ENCODE measurements at places on chromosomes 16 and 17.

DNA sequence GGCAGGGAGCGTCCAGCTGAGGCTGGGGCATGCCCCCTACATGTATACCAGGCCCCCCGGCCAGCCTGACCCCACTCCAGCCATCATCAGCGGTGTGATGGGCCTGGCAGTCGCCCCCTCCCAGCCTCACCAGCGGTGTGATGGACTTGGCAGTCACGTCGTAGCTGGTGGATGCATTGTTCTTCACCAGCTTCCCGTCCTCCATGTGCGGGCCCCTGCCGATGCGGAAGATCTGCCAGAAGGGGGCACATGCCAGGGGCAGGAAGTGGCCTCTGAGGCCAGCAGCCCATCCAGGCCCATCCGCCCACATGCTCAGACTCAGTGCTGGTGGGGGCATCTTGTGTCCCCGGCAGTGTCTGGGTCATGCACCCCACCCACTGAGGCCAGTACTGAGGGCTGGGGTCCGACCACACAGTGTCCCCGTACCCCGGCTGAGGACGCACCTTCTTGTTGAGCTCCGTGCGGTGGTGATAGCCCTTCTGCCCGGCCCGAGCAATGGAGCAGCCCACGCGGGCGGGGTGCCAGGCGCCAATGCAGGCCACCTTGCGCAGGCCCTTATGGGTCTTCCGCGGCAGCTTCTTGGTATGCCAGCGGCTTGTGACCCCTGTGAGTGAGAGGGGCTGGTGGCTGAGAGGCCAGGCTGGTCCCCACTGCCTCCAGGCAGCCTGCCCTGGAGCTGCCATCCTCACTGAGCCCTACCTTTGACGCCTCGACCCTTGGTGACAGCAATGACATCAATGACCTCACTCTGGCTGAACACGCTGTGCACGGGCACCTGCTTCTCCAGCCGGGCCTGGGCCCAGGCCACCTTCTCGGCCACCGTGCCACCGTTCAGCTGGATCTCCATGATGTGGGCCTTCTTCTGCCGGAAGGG lies 3.7 kb upstream of the MSRB1 start:
- H3K4me1 ChIP-seq: peaks cover 10% of the 10 kb centered on the region
- no peaks in the 10 kb centered on the region for H3K27me3 ChIP-seq
- no peaks in the 10 kb centered on the region for H3K36me3 ChIP-seq
- DNase-seq: no peak

DNA sequence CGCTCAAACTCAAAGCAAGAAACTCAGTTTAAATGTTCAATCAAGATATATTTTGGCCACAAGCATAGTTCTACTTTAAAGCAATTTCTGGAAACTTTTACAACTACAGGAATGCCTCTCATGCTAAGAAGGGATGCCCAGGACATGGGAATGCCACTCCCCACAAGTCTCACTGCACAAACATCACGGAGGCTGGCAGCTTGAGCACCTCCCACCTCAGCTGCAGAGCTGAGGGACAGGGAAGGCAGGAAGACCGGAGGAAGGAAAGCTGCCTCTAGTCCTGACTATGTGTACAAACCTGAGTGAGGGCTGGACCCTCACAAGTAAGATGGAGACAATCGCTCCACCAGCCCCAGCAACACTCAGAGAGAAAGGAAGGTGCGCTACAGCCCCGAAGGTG lies 5.3 kb downstream of the AXIN1 start:
- peaks cover 9% of the 10 kb centered on the region for H3K4me1 ChIP-seq
- DNase-seq: no peak
- H3K27me3 ChIP-seq: no peaks in the 10 kb centered on the region
- H3K36me3 ChIP-seq: peaks cover 33% of the 10 kb centered on the region

GRCh38 chr16:22357635-22357971 lies 16.8 kb downstream of the CDR2 start:
- H3K27ac ChIP-seq: peak overlapping the region; percentile 77
- DNase-seq: no peak
- peaks cover 30% of the 10 kb centered on the region for H3K4me1 ChIP-seq

DNA sequence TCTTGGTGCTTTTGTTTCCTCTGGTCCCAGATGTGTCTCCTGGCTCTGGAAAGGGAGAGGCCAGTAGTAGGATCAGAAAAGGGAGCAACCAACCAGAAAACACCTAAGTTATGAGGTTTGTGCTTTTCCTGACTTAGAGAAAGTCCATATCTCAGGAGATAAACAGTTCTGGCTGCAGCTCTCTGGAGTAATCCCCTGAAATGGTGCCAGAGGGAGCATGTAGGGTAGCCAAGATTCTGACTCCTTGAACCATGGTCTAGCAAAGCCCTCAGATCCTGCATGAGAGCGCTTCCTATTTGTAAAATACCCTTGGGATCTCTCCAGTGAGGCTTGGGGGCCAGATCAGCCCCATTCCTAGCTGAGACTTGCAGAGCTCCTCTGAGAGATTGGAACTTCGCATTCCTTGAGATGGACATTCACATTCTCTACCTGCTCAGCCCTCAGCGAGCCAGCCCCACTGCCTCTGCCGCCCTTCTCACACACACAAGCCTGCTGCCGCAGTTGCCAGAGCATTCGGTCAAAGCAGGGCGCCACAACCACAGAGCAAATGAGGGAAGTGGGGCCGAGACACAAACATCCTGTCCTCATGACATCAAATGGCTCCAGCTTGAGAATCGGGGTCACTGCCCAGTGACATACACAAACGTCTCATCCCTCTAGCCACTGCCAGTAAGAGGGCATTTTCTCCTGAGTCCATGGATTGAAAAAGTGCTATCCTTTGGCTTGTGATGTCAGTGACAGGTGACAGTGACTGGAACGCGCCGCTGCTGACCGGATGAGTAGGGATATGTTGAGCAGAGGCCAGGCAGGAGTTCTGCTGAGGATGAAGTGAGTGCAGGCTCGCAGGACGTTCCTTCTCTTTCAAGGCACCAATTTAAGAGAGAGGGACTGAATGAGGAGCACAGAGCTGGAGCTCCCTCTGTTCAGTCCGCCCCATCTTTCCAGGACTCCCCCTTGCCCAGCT lies 5.0 kb downstream of the ABHD15 start:
- peaks cover 2% of the 10 kb centered on the region for H3K36me3 ChIP-seq
- DNase-seq: no peak
- no peak overlapping the region for H3K27ac ChIP-seq
- no peak overlapping the region for H3K4me3 ChIP-seq
- H3K27me3 ChIP-seq: peaks cover 45% of the 10 kb centered on the region

DNA sequence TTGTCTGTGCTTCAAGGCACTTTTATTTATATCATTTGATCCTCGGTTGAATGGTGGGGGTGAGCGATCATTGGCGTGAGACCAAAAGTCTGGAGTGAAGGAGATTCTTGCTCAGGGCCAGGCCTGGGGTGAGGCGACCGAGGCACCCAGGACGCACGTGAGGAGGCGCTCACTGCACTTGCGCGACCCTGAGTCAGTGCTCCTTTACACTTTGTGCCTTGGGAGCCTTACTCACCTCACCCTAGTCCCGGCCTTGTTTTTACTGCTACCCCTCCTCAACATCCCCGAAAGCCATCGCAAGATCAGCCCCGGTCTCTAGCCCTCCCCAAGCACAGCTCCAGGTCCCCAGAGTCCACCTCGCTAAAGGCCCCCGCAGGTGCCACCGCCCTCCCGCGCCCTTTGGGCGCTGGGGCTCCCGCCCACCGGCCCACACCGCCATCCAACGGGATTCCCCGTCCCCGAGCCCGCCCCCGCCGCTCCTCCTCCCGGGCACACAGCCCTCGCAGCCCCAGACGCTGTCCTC lies 496 bp downstream of the EZH1 start:
- peaks cover 12% of the 10 kb centered on the region for H3K4me1 ChIP-seq
- no peak for DNase-seq
- no peaks in the 10 kb centered on the region for H3K36me3 ChIP-seq
- peak overlapping the region; percentile 90 for H3K4me3 ChIP-seq
- H3K27ac ChIP-seq: peak overlapping the region; percentile 96
- peaks cover 8% of the 10 kb centered on the region for H3K27me3 ChIP-seq

GRCh38 chr17:4648741-4649140 lies 7.3 kb upstream of the ALOX15 start:
- DNase-seq: no peak
- H3K27ac ChIP-seq: no peak overlapping the region
- H3K27me3 ChIP-seq: peaks cover 36% of the 10 kb centered on the region
- no peak overlapping the region for H3K4me3 ChIP-seq
- no peaks in the 10 kb centered on the region for H3K36me3 ChIP-seq

DNA sequence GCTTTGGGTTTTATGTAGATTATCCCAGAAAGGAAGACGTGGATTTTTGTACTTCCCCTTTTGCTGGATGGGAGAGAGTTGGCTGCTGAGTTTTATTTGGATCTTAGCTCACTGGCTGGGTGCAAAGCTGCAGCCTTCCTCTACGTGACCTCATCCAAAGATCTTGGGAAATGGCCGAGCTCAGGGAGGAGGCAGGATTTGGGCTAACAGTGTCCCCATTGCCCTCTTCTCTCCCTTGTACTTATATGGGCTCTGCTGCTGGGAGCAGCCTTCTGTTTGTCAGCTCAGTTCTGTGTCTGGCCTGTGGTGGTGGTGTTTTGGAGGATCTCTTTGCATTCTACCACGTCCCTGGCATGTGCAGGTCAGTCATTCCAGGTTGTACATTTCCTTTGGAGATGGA lies 2.0 kb downstream of the AOC3 start:
- no peak overlapping the region for H3K4me3 ChIP-seq
- no peak for DNase-seq
- peaks cover 5% of the 10 kb centered on the region for H3K27me3 ChIP-seq
- H3K36me3 ChIP-seq: no peaks in the 10 kb centered on the region
- no peaks in the 10 kb centered on the region for H3K4me1 ChIP-seq
- H3K27ac ChIP-seq: no peak overlapping the region

All from mesothelial cell of epicardium (in vitro differentiated cells).